Activated CD8-positive, alpha-beta memory T cell treated with anti-CD3 and anti-CD28 coated beads, Interleukin-2, amount 50 U/mL, for 4 hours (primary cell): ENCODE measurements at places on chromosomes 7 and 10.

DNA sequence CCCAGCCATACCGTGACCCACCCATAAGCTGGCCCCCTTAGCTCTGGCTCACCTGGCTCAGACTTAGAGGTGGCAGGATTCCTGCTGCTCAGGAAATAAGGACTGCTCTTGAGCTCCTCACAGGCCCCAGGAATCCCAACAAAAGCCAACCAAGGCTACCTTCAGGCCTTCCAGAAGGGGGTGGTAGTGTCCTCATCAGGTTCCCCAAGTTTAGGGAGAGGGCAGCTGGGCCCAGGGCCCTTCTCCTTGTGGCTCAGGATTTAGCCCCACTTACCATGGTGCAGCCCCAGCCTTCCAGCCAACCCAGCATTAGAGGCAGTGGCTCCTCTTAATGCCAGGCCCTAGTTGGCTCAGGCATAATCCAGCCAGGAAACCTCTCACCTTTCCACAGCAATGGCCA, 23.5 kb downstream of the NPFFR1 start:
- no peak for DNase-seq

DNA sequence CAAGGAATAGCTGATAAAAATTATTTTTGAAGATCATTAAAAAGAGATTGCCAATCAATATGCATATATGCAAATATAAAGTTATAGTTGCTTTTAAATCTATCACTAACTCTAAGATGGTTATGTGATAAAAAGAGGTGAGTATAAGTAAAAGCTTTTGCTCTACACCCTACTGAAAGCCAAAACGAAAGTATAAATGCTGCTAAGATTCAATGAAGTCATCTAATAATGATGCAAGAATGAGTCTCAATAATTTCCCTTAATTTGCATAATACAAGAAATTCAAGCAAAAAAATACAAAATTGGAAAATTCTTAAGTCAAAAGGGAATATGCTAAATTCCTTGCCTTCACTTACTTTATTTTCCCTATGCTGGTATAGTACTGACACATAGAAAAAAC, 75.2 kb downstream of the WAPL start:
- no peak for DNase-seq

- no peak for DNase-seq
Observed at GRCh38 chr10:120803972-120804371, 47.2 kb upstream of the WDR11 start.

GRCh38 chr7:81715984-81716588, 53.8 kb downstream of the HGF start:
- DNase-seq: no peak

DNA sequence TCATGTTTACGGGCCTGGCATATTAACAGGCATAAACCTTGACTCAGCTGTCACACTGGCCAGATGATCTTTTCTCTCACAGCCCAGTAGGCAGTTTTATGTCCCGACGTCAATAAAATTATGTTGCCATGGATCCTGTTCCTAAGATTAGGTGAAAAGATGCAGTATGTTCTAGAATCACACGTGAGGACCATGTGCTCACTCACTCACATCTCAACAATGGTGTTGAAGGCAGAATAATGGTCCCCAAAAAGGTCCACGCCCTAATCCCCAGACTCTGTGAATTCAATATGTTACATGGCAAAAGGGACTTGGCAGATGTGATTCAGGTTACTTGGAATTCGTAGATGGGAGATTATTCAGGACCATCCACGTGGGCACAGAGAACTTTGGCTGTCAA, 3.5 kb downstream of the DOCK1 start:
- DNase-seq: no peak

GRCh38 chr10:21694631-21695030, 160.6 kb downstream of the MLLT10 start:
- no peak for DNase-seq
